AG04450 (cell line): ENCODE measurements at places on chromosomes 6 and 20. TPM values are rescaled to one million over a fixed set of nuclear protein-coding genes. Genes with fewer than 3 reads are reported as not detected.

GRCh38 chr6:109702791-109703190 is 11.7 kb downstream of the FIG4 start:
- no peak for DNase-seq

DNA sequence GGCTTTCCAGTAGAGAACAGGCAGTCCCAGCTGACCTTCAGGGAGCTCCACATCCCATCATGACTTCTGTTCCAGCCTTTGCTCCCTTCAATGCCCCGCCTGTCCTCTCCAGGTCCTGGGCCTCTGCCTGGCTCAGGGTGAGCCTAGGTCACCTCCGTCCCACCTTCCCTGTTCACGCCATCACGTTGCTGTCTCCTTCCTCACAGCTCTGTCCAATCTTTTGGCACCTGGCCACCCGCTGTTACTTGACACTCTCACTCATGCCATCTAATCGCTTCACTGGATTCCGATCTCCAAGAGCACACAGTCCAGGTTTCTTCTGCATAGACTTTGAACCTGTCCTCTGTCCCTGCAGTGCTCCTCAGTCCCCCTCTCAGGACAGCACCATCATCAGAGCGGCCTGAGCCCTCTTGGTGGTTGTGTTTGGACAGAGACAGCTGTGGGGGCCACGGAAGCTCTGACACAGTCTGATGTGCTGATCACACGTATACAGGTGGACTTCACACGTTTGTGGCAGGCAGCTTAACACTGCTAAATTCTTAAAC is 34.7 kb upstream of the TIAM2 start:
- no peak for DNase-seq

DNA sequence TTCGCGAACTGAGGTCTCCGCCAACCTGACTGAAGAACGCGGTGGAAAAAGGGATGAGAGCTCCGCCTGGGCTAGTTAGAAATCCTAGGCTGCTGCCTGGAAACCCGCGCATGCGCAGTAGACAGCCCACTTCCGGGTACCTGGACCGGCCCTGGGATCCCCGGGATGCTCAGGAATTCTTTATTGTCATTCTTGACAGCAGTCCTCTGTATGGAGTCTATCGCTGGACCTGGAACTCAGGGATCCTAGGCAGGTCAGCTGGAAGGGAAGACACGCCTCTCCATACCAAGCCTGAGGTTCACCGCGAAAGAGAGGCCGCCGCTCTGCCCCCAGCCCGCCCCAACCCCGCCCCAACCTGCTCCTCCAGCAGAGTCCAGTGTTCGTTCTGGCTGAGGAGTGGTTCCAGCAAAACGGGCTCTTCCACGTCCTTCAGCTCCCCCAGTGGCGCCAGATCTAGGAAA is 1379.2 kb upstream of the DEFB115 start:
- no peak for DNase-seq

DNA sequence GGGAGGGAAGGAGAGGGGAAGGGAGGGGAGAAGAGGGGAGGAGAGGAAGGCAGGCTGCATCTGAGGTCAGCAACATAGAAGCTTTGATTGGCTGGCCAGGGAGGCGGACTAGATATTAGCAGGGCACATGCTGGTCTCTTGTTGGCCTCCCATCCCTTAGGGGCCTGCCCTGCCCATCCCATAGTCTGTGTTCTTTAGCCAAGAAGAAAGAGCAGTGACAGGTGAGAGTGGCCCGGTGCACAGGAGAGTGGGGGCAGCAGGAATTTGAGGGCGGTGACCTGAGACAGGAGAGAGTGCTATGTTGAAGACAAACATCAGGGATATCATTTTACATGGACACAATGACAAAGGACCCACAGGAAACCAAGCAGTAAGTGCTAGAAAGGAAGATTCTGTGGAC is 413.5 kb downstream of the SYNE1 start:
- DNase-seq = no peak

DNA sequence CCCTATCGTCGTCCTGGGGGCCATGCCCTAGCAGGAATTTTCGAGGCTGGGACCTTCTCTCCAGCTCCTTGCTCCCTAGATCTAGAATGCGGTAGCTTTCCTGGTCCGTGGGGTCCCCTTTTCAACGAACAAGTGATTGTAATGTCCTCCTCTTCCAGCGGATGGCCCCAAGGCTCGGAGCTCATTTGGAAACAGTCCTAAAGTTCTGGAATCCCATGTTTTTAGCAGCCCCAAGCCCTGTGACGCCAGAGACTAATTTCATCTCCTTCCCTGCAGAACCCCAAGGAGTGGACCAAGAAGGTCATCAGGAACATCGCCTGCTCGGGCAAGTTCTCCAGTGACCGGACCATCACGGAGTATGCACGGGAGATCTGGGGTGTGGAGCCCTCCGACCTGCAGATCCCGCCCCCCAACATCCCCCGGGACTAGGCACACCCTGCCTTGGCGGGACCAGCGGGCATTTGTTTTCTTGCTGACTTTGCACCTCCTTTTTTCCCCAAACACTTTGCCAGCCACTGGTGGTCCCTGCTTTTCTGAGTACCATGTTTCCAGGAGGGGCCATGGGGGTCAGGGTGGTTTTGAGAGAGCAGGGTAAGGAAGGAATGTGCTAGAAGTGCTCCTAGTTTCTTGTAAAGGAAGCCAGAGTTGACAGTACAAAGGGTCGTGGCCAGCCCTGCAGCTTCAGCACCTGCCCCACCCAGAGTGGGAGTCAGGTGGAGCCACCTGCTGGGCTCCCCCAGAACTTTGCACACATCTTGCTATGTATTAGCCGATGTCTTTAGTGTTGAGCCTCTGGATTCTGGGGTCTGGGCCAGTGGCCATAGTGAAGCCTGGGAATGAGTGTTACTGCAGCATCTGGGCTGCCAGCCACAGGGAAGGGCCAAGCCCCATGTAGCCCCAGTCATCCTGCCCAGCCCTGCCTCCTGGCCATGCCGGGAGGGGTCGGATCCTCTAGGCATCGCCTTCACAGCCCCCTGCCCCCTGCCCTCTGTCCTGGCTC is 48.5 kb downstream of the PYGB start:
- DNase-seq = no peak

- DNase-seq = no peak
Observed at GRCh38 chr6:119313937-119314884, 35.4 kb downstream of the MAN1A1 start.

The EZR gene
- 56.7 and 61.2 TPM in 2 replicates for polyA plus RNA-seq

DNA sequence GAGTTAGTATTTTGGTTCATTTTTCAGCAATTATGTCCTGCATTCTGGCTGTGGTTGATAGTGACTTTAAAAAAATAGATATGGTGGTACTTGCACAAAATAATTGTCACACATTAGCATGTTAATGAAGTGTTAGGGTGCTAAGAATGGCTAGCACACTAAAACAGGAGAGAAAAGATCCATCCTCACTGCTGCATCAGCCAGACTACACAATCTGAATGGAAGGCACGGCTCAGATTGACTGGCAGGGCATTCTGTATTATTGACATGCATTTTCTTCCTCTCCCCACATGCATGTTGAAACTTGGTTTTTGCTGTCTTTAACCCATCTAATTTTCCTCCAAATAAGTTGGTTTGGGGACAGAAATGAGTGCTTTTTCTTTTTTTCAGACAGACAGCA is 306.3 kb downstream of the PRL start:
- no peak for DNase-seq

DNA sequence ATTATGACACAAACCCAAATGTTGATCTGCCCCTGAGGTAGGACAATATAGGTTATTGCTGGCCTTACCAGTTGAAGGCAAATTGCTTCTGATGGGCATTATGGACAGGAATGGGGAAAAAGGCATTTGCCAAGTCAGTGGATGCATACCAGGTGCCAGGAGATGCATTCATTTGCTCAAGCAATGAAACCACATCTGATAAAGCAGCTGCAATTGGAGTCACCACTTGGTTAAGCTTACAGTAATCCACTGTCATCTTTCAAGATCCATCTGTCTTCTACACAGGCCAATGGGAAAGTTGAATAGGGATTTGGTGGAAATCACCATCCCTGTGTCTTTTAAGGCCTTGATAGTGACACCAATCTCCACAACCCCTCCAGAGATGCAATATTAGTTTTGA is 648.6 kb downstream of the COL12A1 start:
- DNase-seq = no peak

The POPDC3 gene
- polyA plus RNA-seq = 22.2 and 29.1 TPM in 2 replicates
